ENCODE measurements at places on chromosomes 16 and 17.
A peak's percentile ranks its signal among the peaks of the same experiment; 100 is the strongest.

GRCh38 chr17:14923981-14924380, 341.1 kb downstream of the PMP22 start:
- no peak for DNase-seq

GRCh38 chr17:63592797-63593196, 7.9 kb upstream of the TACO1 start:
- DNase-seq = no peak

GRCh38 chr17:79902146-79902791, 63.0 kb upstream of the CBX4 start:
- DNase-seq = no peak

DNA sequence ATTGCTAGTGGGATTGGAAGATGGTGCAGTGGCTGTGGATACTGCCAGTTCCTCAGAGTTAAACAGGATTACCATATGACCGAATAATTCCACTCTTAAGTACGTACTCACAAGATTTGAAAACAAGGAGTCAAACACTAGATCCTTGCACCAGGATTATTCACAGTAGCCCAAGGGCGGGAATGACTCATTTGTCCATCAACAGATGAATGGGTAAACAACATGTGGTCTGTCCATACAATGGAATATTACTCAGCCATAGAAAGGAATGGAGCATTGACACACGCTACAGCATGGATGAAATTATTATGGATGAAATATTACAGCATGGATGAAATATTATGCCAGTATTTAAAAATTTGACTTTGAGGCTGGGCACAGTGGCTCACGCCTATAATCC, 9.1 kb upstream of the MAPK8IP3 start:
- no peak for DNase-seq

GRCh38 chr16:49594685-49595498, 221.3 kb downstream of the C16orf78 start:
- DNase-seq = no peak

DNA sequence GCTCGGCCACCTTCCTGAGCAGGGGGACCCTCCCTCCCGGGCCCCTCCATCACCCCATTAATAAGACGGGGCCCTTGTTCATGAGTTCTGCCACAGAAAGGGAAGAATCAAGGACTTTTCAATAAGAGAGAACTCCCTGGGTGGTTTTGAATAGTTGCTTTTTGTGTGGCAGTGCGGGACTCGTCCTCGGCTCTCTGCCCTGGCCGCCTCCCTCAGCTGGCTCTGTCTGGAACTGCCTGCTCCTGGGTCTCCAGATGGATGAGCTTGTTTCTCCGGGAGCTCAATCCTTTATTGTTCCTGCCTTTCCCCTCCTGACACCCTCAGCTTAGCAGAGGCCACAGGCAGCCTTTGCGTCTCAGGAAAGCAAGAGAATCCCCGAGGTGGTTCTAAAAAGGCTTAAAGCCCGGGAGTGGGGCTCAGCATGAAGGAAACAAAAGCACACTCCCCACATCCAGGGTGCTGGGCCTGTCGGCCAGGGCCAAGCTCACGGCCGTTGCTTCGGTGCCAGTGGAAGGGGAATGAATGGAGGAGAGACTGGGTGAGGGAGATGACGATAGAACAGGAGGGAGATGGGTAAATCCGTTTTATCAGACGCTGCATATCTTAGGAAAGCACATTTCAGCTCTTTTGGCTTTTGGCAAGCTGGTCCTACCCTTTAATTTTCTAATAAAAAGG, 60.2 kb downstream of the RAI1 start:
- no peak for DNase-seq

- DNase-seq = no peak
Observed at GRCh38 chr16:89569506-89570341, 5.8 kb upstream of the CPNE7 start.

DNA sequence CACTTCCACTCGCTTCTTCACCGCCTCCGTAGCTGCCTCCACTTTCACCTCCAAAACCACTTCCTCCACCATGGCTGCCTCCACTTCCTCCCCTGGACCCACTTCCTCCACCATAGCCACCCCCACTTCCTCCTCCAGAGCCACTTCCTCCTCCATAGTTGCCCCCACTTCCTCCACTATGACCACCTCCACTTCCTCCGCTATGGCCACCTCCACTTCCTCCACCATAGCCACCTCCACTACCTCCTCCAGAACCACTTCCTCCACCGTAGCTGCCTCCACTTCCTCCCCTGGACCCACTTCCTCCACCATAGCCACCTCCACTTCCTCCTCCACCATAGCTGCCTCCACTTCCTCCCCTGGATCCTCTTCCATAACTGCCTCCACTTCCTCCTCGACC, 4.5 kb downstream of the KRT9 start:
- no peak for DNase-seq

GRCh38 chr17:68294196-68294555, 2.9 kb downstream of the ARSG start:
- no peak for DNase-seq

GRCh38 chr17:37293770-37294169, 82.0 kb upstream of the C17orf78 start:
- DNase-seq = peak; percentile 63

DNA sequence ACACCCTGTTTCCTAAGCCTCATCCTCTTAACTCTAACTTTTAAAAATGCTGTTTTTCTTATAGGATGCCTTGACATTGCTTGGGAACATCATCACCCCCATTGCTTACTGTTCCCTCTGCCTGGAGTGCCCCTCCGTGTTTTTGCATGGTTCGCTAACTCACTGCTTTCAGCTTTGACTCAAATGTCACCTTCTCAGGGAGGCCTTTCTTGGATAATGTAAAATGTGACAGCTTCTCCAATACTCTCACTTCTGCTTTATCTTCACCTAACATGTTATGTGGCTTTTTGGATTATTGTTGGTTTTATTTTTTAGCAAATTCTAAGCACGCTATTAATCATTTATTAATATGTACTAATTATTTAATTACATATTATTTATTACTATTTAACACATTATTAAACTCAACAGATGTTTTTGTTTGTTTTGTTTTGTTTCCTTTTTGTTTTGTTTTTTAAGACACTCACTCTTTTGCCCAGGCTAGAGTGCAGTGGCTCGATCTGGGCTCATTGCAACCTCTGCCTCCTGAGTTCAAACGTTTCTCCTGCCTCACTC, 3.8 kb downstream of the CRYM start:
- DNase-seq = no peak

DNA sequence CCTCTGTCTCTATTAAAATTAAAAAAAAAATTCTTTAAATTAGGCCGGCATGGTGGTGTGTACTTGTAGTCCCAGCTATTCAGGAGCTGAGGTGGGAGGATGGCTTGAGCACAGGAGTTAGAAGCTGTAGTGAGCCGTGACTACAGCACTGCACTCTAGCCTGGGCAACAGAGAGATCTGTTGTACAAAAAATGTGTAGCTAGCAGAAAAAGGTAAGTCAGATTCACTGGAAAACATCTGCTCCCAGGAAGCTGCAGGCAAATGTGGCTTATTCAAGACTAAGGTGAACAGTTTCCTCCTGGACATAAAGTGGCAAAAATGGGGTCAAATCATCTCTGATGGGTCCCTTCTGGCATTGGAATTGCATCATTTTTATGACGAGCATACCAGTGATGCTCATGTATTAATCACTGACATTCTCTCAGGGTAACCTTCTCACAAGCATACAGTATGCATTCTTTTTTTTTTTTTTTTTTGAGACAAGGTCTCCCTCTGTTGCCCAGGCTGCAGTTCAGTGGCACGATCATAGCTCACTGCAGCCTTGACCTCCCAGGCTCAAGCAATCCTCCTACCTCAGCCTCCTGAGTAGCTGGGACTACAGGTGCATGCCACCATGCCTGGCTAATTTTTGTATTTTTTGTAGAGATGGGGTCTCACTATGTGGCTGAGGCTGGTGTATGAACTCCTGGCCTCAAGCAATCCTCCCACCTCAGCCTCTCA, 48.7 kb downstream of the CPPED1 start:
- DNase-seq = no peak

DNA sequence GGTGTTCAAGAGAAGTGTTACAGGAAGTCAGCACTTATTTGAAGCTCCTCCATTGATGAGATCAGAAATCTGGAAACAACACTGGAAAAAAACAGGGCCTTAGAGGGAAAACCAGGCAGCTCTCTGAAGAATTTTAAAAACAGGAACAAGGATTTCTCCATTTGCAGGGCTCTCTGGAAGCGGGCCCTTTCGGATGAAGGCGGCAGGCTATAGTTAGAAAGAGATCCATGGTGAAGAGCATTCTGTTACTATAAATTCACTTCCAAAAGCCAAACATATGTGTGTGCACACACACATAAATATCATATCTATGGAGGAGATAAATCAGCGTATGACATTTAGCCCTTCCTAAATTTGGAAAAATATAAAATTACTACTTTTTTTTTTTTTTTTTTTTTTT, 42.6 kb upstream of the GRIN2A start:
- no peak for DNase-seq

- no peak for DNase-seq
Observed at GRCh38 chr16:25553711-25554436, 137.9 kb upstream of the HS3ST4 start.

DNA sequence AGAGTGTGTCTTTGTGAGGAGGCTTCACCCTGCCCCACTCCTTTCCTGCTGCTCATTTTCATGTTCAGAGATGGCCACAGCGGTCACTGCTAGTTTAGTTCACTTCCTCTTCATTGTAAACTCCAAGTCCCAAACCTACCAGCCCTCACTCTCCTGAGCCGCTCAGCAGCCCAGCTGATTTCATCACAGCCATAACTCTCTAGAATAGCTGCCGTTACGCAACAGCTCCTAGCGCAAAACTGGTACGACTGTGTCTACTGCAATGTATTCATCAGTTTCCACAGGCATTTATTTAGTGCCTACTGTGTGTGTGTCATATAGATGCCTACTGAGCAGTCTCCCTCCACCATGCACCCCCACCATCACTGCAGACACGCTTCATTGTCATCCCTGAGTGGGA, 233.5 kb upstream of the RPL38 start:
- DNase-seq = no peak

DNA sequence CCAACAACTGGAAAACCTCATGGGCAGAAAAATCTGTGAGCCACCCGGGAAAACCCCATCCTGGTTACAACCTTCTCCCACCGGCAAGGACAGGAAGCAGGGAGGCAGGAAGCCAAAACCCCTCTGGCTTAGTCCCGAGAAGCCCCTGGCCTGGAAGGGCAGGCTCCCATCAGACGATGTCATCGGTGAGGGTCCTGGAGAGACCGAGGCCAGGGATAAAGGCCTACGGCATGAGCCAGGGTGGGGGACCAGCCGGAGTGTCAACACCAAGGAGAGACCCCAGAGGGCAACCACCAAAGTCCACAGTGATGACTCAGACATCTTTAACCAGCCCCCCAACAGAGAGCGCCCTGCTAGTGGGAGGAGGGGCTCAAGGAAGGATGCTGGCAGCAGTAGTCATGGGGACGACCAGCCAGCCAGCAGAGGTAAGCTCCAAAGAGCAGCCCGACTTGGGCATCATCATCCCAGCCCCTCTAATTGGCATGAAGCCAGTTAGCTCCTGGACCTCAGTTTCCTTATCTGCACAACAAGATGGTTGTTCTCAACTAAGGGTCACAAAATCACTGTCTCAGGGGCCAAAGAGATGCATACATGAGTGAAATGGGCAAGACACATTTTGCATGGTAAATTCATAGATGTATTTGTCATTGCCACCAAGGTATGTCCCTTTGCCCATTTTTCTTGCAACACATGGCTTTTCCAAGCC, 190.7 kb downstream of the KATNIP start:
- DNase-seq = no peak

DNA sequence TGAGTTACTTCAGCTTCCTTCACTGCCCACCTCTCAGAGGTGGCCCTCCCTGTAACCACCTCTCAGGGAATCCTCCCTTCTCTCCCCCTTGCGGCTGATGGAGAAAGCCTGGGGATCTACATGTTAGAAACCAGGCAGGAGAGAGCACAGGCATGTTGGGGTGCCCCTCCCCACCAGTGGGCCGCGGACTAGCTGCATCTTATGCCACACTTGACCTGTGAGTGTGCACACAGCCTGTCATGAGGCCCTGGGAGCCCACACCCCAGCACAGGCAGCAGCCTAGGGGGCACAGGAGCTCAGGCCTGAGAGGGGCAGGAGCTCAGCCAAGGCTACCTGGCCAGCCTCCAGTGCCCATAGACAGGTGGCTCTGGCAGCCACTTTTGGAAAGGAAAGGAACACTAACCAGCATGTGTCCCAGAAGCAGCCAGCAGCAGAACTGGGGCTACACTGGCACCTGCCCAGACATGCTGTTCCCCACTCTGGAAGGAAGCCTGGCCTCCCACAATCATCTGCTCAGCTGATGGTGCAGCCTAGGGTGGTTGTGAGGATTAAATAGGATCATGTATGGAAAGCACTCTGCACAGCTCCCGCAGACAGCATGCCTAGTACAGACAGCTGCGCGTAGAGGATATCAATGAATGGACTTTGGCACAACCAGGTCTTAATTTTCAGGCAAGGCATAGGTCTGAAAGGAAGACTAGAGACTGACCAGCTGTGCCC, 60.5 kb downstream of the TMEM132E start:
- DNase-seq = no peak

DNA sequence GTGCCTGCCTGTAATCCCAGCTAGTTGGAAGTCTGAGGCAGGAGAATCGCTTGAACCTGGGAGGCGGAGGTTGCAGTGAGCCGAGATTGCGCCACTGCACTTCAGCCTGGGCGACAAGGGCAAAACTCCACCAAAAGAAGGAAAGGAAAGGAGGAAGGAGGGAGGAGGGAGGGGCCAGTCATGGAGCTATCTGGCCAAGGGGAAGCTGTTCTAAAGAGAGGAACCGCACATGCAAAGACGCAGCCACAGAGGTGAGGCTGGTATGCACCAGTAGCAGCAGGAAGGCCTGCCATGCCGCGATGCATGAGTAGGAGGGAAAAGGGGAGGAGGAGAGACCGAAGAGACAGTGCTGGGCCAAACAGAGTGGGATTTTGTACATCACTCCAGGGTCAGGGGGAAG, 35.9 kb downstream of the HSBP1 start:
- no peak for DNase-seq

DNA sequence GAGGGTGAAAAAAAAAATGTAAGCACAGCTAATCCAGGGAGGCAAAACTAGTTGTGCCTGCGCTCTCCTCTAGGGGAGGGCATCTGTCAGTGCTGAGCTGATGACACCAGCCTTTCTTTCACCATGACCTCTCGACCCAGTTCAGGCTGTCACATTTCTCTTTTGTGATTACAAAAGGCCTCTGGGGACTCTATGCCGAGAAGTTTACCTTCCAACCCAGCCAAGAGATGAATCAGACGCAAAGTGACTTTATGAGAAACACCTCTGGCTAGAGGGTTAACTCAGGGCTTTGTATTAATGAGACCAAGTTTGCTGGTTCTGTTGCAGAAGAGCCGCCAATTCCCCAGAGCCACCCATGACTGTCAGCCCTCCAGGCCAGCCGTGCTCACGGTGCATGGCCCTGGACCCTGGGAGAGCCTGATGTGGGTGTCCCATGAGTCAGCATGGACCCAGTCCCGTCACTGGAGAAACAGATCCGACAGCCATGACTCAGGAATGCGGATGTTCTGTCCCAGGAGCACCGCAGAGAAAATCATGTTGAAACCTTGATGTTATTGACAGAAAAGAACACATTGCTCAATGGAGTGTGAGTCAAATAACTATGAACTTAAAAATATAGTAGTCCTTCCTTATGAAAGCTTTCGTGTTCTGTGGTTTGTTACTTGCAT, 437.2 kb downstream of the HS3ST3B1 start:
- DNase-seq = no peak
